Stimulated activated CD4-positive, alpha-beta T cell treated with anti-CD3 and anti-CD28 coated beads, Interleukin-4, amount 100 ng/mL, for 4 hours (primary cell): ENCODE measurements at places on chromosomes 5 and 9.

GRCh38 chr5:142602720-142603245 lies 83.1 kb downstream of the FGF1 start:
- no peak for DNase-seq

DNA sequence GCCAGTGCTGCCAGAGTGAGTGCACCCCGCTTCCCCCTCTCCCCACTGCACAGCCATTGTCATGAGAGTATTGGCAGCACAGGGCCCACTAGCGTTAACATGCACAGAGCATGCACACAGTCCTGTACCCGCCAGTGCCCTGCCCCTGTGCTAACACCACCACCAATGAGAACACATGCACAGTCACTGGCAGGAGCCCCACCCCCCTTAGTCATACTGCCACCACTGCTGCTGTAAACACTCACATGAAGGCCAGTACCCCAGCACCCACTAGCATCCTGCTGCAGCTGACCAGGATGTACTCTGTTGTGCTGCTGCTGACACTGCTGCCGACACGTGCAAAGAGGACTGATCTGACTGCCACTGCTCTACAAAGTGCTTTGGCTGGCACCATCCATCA lies 19.5 kb upstream of the RANBP6 start:
- DNase-seq: no peak

- DNase-seq: no peak
Observed at GRCh38 chr5:76724871-76725270, 8.9 kb downstream of the F2R start.

DNA sequence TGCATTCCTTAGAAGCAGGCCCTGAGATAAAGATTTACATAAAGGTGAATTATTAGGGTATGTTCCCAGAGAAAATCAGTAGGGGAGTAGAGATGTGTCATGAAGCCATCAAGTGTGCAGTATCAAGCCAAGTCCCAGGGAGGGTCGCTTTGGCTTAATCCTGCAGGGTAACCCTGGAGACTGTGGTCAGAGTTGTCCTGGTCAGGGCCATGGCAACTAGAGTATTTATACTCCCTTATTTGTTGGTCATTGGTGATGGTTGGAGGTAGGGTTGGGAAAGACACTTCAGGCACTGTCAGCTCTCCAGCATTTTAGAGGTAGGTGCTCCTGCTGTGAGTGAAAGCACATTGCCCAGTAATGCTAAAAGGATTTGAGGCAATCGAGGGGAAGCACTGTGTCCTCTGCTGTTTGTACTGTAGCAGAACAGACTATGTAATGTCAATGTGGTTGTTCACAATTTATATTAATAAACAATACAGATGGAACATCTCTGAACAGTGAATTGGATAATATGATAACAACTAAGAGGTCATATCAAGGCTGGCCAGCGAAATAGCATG lies 108.9 kb downstream of the GDNF start:
- no peak for DNase-seq

- DNase-seq: no peak
Observed at GRCh38 chr5:9790276-9790675, 160.1 kb upstream of the TAS2R1 start.

DNA sequence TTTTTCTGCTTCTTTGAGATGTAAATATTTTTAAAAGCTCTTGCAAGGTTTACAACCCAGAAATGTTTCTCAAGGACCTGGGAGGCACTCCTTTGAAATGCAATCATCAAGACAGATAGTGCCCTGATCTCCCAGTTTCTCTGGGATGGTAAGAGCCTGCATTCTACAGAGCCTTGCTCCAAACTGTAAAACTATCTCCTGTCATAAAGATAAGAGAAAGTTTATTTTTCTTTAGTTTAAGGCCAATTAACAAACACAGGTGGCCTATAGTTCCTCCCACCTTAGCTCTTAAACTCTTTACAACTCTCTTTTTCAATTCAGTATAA lies 1231.1 kb upstream of the NUDT12 start:
- no peak for DNase-seq

DNA sequence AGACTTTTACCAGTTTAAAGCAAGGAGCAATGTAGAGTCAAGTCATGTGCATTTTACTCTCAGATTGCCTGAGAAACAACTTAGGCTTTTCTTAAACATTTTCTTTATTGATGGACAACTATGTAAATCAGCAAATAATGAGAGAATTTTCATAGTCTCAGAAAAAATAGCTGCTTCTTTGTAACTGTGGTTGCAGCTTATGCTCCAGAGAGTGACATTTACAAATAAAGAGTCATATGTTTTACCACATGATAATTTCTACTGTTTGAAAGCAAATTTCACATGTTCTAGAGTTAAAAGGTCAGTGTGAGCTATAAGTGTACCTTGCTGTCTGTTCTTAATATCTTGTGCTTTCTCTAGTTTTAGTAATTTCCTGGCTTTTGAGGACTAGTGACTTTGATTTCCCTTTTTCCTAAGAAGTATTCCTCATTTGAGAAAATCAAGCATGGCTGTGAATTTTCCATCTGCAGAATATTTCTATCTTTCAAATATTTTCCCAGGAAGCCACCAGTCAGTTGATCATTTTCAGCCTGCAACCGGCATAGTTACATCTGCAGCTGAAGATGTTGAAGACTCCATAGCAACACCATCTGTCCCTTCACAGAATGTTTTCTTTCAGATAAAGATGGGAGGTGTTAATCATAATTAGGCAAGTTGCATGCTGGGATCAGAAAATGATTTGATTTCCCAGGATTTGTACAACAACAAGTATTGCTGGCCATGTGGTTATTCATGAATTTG lies 229.9 kb downstream of the SGCD start:
- no peak for DNase-seq

DNA sequence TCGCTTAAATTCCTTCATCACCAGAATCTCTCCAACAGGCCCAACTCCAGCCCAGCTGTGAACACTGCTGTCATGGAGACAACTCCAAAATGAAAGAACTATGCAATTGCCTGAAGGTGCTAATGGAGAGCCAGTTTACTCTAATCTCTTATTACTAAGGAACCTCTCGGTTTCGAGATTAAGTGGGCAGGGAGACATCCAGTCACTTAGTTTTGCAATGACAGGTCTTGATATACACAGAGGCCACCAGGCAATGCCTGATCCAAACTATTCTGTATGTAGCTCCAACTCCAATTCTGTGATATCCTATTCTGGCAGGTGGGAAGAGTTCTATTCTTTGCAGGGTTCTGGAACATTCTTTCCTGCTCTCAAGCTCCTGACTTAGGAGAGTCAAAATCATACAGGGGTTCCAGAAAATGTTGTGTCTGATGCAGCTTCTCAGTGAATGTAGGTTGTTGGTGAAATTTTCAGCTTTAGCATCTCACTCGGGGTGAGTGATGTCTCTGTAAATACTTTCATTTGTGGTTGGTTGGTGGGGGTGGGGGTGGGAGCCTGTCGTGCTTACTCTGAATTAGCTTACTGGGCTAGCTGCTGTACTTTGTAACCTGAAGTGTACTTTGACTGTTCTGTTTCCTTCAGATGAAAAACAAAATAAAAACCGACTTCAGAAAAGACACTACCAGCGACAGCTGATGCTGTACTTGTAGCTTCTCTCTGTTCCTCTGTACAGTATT lies 170.9 kb downstream of the PALM2AKAP2 start:
- no peak for DNase-seq

GRCh38 chr5:42467572-42467971 lies 44.3 kb downstream of the GHR start:
- DNase-seq: no peak

DNA sequence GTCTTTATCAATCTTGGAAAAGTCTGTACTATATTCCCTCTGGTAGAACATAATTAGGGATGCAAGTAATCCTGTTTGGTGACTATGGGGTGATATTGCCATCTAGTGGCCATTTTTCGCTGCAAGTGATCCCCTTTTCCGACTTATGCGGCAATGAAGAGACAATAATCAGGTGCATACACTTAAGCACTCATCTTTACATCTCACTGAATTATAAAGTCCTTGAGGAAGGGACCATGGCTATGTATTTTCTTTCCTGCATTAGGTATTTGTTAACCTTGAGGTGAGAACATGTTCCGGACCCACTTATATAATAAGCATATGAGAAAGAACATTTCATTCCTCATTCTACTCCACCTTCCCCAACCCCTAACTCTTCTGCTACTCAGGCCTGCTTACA lies 19.6 kb upstream of the LIX1 start:
- peak; percentile 29 for DNase-seq

DNA sequence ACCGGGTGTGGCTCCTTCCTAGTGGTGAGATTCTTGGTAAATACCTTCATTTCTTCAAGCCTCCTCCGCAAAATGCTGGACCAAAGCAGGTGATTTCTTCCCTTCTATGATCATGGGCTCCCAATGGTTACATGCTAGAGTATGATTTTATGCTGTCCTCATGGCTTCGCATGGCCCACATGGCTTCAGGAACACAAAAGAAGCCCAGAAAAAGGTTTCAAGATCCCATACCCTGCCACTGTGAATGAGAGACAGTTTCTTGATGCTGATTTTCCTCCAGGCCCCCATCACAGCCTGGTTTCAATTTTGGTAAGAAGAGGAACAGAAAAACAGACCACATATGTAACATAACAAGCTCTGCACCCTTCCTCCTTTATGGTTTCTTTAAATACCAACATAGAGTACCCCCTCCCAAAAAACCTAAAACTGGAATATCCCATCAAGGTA lies 2.4 kb upstream of the RXFP3 start:
- DNase-seq: no peak

DNA sequence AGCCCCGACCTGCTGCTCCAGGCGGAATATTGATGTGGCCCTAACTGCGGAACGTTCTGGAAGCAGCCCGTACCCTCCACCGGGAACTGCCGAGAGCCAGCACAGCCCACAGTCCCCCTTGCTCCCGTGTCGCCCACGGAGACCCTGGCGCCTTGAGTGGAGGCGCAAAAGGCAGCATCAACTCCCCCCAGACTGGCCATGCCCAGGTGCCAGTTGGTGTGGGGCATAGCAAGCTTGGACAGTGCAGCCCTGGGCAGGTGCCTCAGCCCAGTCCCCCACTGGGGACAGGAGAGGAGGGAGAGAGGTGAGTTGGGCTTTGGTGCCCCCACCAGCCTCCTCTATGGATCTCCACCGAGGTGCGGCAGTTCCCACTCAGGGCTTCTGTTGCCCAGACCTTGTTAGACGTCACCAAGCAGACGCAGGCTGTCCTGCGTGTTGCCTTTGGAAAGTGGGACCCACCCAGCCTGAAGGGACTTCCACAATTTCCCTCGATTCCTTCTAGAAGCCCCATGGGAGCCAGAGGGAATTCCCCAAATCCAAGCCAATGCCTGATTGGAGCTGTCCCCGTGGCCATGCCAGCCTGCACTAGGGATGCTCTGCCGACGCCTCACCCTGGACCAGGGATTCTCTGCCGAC lies 19.8 kb upstream of the NRARP start:
- no peak for DNase-seq

DNA sequence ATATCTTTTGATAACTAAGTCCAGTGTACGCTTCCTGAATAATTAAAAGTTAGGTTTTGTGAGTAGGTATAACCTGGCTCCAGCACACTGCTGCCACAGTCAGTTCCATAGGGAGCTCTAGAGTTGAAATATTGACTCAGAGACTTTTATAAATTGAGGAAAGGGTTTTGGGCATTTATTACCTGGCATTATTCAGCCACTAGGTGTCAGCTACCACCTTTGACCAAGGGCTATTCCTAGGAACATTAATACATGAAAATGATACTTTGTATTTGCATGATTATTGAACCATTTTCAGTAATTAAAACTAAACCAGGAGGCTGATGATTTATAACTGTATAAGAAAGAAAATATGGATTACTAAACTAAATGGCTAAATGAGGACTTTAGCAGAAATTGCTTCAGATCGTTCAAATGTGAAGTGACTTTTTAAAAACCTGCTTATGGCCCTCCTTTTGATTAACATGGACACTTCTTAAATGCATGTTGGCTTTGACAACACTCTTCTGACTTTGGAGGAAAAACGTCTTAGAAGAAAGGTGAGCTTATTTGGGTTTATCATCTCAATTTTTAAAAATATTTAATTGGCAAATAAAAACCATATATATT lies 83.0 kb downstream of the SMC2 start:
- DNase-seq: no peak

- DNase-seq: no peak
Observed at GRCh38 chr5:157599565-157599964, 24.0 kb upstream of the ADAM19 start.

- DNase-seq: no peak
Observed at GRCh38 chr5:38011668-38012188, 171.9 kb upstream of the GDNF start.

GRCh38 chr5:173454361-173454735 lies 126.1 kb upstream of the STC2 start:
- DNase-seq: no peak

GRCh38 chr9:19533373-19533772 lies 124.6 kb downstream of the ACER2 start:
- DNase-seq: no peak

DNA sequence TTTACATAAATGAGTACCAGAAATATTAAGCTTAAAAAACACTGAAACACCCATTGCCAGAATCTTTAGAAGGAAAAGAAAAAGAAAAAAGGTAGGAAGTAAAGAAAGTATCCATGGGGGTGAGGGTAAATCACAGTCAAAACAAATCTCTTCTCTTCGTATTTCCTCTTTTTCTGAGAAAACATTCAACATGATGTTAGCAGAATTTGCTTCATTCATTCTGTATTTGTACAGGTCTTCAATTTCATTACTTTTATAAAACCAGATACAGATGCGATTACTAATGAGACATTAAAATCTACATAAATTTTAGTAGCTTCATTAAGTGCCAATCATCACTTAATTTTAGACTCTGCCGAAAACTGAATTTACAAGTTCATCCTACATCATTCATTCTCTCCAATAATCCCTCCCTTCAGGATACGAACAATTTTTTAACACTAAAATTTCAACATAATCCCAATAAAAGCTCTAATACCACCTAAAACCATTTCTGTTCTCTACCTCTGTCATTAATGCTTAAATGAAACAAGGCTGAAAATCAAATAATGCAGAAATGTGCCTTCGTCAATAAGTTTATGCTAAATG lies 7.0 kb downstream of the NR3C1 start:
- no peak for DNase-seq

GRCh38 chr9:97064176-97064575 lies 25.2 kb upstream of the CTSV start:
- DNase-seq: no peak

GRCh38 chr9:85421641-85422040 lies 320.1 kb downstream of the AGTPBP1 start:
- DNase-seq: no peak

DNA sequence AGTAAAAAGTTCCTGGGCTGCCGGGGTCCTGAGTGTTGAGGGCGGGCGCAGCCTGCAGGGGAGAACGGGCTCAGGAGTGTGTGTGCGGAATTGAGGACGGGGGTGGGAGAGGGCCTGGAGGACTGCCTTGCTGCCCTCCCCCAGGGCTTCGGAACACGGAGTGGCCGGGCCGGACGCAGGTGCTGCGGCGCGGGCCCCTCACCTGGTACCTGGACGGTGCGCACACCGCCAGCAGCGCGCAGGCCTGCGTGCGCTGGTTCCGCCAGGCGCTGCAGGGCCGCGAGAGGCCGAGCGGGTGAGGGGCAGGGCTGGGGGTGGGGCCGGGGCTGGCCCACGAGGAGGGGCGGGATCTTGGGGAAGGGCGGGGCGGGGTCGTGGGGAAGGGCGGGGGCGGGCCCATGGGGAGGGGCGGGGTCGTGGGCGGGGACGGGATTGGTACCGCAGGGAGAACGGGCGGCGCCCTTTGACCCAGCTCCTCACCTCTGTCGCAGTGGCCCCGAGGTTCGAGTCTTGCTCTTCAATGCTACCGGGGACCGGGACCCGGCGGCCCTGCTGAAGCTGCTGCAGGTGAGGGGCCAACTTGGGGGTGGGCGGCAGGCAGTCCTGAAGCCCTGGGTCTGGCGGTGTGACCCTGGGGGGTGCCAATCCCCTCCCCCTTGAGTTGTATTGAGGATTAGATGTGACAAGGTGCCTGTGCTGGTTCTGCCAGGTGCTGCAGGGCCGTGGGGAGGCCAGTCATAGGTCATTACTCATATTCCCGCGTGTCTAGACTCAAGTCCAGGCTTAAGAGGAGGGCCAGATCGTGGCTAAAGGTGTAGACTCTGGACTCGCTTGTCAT lies 7.1 kb downstream of the FPGS start:
- DNase-seq: no peak
